ENCODE measurements at places on chromosomes 2 and 18.

- no peak for DNase-seq
Observed at GRCh38 chr18:48973731-48974130, 23.0 kb upstream of the SMAD7 start.

DNA sequence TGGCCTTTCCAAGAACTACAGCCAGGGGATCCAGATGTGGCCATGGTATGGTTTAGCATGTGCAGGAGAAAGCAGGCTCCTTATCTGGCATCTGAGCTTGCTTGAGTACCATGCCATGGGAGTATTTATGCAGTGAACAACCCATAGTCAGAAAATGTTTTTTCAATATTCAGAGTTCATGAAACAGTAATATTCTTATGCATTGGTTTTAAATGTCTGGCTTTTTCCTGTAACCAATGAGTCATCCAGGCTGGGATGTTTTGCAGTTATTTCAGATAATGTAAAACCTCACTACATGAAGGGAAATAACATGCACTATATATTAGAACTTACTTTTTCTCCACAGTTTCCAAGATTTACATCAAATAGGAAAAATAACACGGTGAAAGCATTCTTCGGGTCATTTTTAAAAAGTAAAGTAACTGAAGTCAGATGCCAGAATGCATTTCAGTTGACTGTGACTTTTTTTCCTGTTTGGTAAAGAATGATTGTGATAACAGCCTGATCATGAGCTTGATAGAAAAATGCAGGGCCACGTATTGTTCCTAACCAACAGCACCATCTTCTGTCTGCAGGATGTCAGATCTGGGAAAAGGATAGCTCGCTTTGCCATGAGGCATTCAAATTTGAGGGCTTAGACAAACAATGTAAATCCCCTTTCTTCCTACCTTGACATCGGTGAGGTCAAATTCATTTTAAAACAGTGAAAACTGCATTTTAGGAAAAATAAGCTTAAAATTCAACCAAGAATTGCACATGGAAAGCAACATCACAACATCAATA is 152.8 kb downstream of the DSC3 start:
- no peak for DNase-seq

GRCh38 chr2:128641421-128642080 is 322.9 kb upstream of the HS6ST1 start:
- no peak for DNase-seq

GRCh38 chr2:11624893-11625292 is 45.1 kb downstream of the NTSR2 start:
- no peak for DNase-seq

GRCh38 chr18:65942854-65943253 is 192.0 kb downstream of the CDH7 start:
- DNase-seq = no peak

- peak; percentile 22 for DNase-seq
Observed at GRCh38 chr2:119759451-119760236, at the start of gene PTPN4. Gene PTPN4, plus strand, starts transcription at chr2:119759922. Its CDS starts 49,932 bp downstream, at chr2:119809854.

- no peak for DNase-seq
Observed at GRCh38 chr2:28702415-28702861, 49.2 kb upstream of the PPP1CB start.

DNA sequence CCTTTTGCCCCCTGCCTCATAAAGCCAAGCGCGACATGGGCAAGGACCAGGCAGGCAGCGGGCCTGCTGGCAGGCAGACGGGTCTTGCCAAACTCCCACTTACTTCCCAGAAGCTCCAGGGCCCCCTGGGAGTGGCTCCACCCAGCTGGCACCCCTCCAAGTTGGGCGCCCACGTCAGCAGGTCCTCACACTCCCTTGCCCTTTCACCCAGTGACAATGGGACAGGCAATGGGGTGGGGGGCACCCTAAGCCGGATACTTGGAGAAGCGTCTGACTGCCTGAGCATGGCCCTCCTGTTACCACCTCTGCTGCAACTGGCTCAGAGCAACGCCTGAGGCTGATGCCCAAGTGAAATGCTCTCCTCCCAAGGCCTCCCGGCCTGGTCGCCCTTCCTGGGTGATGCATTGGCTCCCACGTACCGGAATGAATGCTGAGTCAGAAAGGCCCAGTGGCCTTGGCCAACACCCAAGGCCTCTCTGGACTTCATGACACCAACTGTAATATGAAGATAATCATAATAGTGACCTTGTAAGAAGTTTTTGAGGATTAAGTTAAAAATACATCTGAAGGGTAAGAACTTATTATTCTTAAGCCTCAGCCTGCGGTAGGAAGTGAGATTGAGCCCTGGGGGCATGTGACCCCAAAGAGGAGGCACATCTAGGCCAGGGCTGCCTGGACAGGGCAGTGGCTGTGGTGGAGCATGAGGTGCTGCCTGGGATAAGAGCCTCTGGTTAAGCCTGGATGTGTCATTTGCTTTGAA is 31.6 kb downstream of the KCNK3 start:
- no peak for DNase-seq

DNA sequence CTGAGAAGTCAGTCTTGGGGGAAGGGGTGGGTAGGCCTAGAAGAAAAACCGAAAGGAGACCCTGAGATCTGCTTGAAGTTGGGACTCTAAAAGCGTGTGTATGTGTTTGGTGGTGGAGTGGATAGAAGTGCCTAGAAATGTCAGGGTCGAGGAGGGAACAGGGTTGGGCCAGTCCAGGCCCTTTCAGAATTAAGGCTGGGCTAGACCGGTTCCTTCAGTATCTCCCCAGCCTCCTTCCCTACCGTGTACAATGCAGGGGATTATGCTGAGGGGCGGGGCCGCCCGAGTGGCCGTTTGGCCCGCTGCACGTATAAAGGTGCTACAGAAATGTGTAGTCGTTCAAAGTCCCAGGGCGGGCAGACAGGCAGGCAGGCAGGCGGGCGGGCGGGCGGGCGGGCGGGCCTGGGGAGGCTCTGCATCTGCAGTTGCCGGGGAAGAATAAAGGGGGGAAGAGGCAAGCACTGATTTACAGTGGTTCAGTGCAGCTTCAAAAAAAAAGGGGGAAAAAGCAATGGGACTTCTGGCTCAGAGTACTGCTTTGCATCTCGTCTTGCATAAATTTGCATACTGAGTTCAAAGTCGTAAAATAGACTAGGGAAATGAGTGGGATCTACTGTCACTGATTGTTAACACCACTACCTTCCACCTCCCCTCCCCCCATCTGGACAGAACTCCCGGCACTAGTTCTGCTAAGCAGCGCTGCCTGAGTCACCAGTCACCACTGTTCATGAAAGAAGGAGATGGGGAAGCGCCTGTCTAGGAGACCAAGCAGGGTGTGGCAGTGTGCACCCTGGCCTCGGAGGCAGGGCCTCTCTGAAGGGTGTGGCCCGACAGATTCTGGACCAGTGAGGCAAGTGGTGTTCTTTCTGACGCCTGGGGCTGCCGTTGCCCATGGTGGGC is 3.6 kb downstream of the IGFBP2 start:
- no peak for DNase-seq

GRCh38 chr2:157194097-157194688 is 63.3 kb upstream of the GALNT5 start:
- no peak for DNase-seq

DNA sequence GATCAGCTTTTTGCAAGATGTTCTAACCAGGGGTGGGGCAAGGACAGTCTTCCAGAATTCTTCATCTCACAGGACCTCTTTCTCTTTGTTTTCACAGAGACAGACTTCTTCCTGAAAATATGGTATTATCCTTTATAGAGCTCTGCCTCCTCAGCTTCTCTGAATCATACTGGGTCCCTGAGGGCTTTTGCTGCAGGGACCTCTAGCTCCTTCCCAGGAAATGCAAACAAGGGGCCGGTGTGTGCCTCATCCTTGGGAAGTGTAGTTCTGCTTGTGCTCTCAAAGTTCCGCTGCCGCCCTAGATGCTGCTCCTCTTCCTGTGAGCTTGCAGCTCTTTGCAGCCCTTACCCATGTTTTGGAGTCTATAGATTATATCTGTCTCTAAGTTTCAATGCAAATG is 99.5 kb upstream of the NPAS2 start:
- no peak for DNase-seq

DNA sequence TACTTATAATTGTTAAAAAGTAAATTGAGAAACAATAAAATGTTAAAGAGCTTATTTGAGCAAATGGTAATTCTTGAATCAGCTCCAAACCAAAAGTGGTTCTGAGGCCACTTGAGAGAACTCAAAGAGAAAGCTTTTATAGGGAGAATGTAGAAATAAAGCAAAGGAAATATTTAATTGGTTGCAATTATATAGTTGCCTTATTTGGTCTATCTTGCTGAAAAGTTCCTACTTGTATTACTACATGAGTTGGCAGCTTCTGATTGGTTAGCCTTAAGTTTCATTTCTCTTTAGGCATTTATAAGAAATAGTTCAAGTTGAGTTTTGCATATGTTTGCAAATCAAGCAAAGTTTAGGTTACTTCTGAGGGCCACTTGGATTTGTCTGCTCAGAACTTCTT is 38.1 kb downstream of the SCN2A start:
- DNase-seq = no peak

DNA sequence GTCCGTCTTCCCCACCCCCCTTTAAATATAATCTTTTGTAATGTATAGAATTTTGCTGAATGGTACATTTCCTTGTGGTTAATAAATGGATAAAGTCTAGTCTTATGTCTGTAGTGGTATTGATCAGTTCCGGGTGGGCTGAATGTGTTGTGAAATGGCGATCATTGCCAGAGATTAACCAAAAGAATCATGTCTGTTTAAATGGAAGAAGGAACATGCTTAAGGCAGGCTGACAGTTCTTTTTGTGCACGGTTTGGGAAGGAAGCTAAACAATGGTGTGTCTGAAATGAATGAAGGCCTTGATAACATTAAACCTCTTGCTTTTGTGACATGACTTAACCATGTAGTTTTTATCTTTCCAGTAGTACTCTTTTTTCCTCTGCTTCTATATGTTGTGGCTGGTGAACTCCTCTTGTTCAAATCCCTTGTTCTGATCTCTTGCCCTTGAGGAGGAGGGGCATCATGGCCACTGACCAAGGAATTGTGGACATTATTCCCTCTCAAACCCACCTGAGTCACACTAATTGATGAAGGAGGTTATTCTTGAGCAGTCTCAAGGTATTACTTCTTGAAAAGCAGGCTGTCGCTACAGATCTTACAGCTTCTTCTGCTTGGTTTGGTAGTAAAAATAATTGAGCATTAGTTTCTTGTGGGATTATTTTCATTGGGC is 1.7 kb downstream of the ACVR2A start:
- DNase-seq = no peak

GRCh38 chr2:70779911-70780545 is 10.4 kb downstream of the FIGLA start:
- DNase-seq = no peak

DNA sequence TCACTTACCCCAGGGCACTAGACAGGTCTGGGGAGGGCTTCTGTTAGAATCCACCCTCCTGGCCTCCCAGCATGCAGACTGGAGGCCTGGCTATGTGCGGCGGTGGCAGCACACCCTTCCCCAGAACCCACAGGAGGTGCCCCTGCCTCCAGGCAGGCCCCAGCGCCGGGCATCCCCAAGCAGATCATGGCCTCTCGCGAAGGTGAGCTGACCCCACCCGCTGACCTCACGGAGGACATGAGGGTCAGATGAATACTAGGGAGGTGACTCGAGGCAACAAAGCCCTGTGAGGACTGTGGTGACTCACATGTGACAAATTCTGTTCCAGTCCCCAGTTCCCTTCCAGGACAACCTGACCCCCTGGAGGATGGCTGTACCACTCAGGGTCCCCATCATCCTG is 1.9 kb downstream of the MAB21L4 start:
- no peak for DNase-seq

DNA sequence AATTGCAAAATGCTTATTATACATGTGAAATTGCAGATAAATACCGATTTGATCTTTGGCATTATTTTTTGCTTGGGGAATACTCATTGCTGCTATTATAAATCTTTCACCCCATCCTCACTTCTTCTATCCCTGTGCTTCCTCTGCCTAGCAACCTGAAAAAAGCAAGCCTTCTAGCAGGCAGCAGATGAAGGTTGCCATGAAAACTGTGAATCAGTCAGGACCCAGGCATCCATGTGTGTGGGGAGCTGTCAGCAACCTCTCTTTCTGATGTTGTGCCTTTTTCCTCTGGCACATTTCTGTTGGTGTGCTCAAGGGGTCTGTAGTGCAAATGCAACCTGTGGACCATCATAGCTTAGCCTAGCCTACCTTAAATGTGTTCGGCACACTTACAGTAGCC is 364.2 kb downstream of the LRRTM1 start:
- no peak for DNase-seq

GRCh38 chr18:49853436-49853835 is 40.1 kb upstream of the ACAA2 start:
- DNase-seq = no peak

GRCh38 chr2:160299540-160299939 is 99.5 kb upstream of the ITGB6 start:
- no peak for DNase-seq

DNA sequence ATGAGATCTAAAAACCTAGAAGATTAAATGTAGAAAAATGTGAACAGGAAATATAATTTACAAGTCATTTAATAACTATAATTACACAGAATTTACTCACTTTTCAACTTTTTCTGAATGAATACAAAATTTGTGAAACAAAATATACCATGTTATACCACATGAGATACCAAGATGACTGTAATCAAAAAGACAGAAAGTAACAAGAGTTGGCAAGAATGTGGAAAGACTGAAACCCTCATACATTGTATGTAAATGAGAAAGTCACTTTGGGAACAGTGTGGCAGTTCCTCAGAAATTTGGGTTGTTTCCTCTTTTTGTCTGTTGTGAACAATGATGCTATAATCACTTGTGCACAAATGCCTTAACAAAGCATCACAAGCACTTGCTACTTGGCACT is 145.4 kb upstream of the ZNF804A start:
- no peak for DNase-seq

DNA sequence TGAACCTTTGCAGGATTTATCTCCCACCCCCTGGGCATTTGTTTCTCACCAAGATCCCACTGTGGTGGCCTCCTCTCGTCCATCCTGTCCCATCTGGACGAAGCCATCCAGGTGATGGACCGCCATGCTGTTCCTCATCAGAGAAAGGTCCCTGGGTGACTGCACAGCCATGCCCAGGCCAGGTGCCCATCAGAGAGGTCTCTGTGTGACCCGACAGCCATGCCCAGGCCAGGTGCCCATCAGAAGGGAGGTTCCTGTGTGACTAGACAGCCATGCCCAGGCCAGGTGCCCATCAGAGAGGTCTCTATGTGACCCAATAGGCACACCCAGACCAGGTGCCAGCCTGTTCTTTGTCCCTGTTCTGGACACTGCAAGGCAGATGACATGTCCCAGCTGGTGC is 360.9 kb upstream of the SALL3 start:
- DNase-seq = no peak

- no peak for DNase-seq
Observed at GRCh38 chr2:71609441-71609840, 156.1 kb downstream of the DYSF start.

DNA sequence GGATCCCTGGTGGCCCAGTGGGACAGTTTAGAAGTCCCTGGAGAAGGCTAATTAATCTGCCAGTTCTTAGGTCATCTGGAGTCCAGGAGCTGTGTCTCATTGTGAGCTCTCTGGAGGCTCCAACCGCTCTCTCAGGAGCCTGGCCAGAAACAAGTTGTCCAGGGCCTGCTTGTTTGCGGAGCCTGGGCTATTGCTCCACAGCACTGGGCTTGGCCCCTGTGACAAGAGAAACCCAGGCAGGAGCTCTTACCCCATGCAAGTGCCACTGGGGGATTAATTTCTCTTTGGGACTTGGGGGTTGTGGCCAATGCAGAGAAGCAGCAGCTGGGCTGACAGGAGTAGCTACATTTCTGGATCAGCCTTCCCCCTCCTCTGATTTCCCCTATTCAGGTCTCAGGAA is 24.5 kb upstream of the TNP1 start:
- DNase-seq = no peak

Measured in cortex of kidney (tissue), 1 donor.